ENCODE measurements at places on chromosomes 1 and 21.

GRCh38 chr1:231013391-231014015 lies 26.6 kb downstream of the FAM89A start:
- no peak for DNase-seq

GRCh38 chr1:12730156-12730555 lies 14.2 kb downstream of the AADACL3 start:
- no peak for DNase-seq

DNA sequence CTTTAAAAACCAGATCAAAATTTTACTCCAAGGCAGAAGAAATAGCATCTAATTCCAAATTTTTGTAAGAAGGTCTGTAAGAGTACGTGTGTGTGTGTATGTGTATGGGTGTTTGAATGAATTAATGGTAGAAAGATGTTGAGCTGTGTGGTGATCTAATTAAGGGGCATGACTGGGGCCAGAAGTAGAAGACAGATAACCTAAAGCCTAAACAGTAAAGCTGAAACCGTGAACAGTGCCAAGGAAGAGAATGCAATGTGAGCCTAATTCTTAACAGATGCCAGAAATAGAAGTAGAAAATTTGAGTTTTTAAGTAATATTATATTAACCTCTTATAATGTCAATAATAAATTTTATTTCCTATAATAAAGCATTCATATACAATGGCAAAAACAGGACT lies 38.2 kb downstream of the BRINP3 start:
- no peak for DNase-seq

GRCh38 chr1:215018555-215018954 lies 64.0 kb upstream of the KCNK2 start:
- DNase-seq: no peak

- no peak for DNase-seq
Measured at GRCh38 chr1:29259802-29260441, 23.6 kb downstream of the PTPRU start.

- no peak for DNase-seq
Measured at GRCh38 chr1:35587736-35588135, 14.6 kb downstream of the TFAP2E start.

GRCh38 chr1:25899792-25900191 lies 6.4 kb downstream of the STMN1 start:
- DNase-seq: no peak

DNA sequence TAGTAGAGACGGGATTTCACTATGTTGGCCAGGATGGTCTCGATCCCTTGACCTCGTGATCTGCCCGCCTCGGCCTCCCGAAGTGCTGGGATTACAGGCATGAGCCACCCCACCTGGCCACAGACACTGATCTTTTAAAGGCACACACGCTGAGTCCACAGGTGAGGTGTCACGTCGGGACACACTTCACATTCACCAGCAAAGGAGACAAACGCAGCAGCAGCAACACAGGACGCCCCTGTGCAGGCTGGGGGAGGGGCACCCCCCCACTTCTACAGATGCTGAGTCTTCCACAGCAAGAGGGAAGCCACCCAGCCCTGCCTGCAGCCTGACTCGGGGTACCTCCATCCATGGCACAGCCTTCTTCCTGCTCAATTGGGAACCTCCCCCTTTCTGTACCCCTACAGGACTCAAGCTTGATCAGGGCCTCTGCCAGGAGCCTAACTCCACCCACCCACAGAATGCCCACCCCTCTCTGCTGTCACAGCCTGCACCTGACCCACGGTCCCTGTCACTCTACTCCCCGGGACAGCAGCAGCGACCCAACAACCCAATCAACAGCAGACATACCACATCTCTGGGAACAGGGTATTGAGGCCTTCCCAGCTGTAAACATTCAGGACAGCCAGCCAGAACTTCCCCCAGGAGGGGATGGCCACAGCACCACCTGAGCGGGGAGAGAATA lies 9.5 kb downstream of the LSS start:
- DNase-seq: no peak

DNA sequence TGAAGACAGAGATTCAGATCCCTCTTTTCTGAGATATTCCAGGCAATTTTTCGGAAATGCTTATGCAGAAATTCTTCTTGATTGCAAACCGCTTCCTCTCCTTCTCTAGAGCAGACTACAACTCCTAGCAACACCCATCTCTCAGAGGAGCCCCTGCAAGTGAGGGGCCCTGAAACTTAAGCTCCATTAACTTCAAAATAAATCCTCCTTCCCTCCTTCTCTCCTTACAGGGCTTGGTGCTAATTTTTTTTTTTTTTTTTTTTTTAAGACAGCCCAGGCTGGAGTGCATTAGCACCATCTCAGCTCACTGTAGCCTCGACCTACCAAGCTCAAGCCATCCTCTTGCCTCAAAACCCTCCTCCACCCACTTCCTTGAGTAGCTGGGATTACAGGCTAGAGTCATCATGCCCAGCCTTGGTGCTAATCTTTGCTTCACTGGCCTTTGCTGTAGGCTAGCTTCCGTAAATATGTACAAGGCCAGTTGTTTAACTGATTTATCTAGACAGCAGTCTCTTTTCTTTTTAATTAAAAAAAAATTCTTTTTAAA lies 30.2 kb upstream of the SFPQ start:
- DNase-seq: no peak

GRCh38 chr1:241113557-241113956 lies 243.4 kb downstream of the RGS7 start:
- no peak for DNase-seq

- no peak for DNase-seq
Measured at GRCh38 chr21:33011462-33011861, 14.3 kb upstream of the OLIG2 start.

DNA sequence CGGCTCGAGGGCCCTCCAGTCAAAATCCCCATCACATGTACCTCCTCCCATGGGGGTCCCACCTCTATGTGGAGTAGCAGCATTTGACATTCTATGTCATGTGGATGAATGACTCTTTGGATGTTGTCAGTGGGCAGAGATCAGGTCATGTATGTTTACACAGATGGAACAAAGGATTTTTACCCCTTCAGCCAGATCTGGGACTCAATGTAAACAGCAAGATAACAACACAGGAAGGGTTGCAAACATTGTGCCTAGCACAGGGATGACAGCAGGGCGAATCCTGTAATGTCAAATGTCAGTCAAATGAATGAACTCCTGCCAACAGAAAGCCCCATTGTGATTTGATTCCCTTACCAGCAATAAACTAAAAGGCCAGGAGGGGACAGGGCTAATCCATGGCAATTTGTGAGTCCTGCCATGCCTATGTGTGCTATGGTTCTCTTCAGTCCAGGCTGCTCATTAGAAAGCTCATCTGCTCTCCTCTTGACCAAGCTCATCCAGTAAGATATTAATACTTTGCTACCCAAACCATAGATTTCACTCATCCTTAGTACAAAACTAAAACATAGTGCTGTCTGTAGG lies 60.3 kb downstream of the PGBD5 start:
- no peak for DNase-seq

DNA sequence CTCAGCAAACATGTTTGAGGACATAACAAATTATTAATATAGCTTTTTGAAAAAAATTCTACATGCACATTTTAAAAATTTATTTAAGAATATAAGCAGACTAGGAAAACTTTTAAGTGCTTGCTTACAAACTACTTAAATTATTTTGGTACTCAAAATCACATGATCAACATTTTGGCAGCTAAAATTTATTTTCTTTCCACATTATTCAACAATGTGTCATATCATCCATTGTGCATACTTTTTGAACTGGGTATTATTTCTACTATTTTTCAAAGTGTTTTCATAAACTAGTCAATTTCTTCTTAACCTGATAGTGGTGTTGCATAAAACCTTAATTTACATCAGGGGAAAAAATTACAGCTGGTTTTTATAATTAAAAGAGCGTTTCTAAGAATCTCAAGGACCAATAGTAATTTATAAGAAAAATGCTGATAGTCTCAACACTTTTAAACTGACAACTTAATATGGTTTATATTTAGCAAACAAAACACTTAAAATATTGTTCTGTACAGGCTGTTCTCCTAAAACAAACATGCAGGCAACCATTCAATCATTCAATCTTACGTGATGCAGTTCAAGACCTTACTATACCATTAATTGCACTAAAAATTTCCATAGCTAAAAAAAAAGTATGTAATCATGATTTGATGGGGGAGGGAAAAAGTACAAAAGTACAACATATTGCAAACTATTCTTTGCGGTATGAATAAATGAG lies 105.0 kb downstream of the GPATCH2 start:
- no peak for DNase-seq

DNA sequence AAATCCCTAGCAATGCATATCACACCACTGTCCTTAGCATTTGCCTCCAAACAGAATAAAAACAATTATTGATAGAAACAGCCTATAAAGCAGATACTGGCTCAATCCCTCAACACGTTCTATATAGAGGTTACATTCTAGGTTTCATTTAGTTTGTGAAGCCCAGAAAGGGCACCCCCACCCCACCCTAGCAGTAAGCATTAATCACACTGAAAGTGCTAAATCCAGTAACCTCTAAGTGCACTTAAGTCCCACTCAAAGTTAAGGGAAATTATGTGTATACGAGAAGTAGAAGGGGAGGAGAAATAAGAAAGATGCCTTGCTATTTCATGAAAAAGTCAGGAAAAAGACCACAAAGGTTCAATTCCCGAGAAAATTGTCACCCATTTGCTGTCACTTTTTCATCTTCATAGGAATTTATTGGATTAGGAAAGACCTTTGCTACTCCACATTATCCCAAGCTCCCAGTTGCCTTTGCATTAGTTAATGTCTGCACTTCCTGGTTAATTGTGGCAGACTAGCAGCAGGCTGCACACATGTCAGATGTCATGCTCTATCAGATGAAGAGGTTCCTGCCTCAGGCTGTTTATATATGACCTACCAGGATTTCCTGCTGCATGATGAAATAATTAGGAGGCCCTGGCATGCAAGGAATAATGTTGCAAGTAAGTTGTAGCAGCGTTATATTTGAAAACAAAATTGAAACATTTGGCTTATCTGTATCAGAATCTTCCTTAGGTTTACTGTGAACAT lies 54.5 kb upstream of the LHX8 start:
- DNase-seq: no peak

DNA sequence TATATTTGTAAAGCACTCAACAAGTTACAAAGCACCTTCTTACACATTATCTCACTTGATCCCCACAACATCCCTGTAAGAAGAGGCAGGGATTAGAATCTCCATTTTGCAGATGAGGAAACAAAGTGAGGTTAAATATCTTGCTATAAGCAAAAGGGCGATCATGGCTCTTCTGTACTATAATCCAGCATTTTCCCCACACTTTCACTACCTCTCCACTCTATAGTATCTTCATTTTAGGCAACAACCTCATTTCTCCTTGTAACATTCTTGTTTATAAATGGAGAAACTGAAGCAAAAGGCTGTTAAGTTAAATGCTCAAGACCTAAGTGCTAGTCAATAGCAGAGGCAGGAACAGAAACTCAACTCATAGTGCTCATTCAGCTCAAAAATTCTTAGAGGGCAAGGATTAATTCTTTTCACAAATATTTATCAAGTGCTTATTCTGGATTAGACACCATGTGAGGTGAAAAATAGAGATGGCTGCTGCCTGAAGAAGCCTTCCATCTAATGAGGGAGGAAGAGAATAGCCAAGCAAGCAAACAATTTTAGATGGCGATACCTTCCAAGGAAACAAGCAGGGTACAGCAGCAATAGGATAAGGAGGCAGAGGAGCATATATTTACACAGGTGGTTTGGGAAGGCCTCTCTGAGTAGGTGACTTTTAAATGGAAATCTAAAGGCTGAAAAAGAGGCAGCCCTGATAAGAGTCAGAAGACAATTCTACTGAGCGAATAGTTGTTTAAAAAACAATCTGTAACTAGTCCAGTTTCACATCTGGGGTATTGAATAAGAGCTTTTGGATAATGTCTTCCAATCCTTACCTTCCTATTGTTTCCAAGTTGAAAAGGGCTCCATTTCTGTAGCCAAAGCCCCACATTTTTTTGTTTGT lies 3.5 kb downstream of the ERRFI1 start:
- no peak for DNase-seq

DNA sequence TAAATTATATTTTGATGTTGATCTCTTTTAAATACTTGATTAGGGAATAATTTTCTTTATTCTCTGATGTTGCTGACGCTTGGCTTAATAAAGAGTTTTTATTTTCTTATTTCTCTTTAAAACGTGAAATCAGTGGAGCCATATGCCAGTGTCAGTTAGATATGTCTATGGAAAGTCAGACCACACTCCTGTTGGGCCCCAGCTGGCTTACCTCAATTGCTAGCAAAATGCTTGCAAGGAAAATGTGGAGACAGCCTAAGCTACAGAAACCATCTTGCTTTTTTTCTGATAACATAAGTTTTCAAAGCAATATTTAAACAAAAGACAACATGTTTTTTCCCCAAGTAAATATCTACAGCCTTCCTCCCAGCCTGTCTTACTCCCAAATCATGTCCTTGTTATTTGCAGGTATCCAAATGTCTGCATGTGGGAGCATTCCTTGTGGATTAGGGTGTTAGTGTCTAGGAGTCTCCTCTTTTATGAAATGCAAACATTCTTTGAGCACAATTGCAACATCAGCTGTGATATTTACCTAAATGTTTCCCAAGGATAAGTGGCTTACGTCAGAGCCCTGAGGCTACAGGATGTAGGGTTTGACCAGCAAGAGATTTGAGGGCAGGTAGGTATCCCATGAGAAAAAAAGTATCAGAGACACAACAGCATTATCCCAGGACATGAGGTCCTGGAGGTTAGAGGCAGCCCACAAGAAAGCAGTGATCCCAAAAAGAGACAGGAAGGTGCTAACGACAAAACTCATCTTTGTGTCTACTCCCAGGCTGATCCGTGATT lies 117.2 kb upstream of the KCNJ15 start:
- no peak for DNase-seq

GRCh38 chr1:228180271-228180958 lies 14.8 kb downstream of the IBA57 start:
- no peak for DNase-seq

DNA sequence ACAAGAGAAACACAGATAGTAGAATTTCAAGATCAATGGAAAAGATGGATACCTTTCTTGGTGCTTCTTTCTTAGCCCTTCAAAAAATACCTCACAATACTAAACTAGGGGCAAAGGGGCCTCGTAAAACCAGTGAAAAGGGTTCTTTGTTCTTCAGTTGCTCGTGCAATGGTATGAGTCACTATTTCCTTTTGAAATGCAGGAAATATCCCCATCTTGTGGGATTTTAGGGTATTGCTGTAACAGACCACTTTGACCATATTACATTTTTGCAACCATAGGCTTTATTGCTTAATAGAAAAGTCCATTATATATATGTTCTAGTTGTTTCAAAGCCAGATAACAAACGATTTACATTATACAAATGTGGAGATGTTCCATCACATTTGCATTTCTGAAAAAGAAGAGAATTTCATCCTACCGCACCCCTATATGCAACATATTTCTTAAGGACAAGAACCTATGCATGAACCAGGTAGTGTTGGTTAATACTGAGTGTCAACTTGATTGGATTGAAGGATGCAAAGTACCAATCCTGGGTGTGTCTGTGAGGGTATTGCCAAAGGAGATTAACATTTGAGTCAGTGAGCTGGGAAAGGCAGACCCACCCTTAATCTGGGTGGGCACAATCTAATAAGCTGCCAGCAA lies 88.6 kb upstream of the PKN2 start:
- DNase-seq: no peak

- no peak for DNase-seq
Measured at GRCh38 chr1:184471686-184472085, 84.9 kb downstream of the C1orf21 start.

Data from NCI-H446 (cell line).